ENCODE measurements at places on chromosomes 5 and 9.
A peak's percentile ranks its signal among the peaks of the same experiment; 100 is the strongest.

- DNase-seq, result no peak
Observed at GRCh38 chr9:30732060-30732459, 1652.4 kb upstream of the ACO1 start.

- no peak for DNase-seq
Observed at GRCh38 chr5:9066349-9066748, 479.5 kb downstream of the SEMA5A start.

DNA sequence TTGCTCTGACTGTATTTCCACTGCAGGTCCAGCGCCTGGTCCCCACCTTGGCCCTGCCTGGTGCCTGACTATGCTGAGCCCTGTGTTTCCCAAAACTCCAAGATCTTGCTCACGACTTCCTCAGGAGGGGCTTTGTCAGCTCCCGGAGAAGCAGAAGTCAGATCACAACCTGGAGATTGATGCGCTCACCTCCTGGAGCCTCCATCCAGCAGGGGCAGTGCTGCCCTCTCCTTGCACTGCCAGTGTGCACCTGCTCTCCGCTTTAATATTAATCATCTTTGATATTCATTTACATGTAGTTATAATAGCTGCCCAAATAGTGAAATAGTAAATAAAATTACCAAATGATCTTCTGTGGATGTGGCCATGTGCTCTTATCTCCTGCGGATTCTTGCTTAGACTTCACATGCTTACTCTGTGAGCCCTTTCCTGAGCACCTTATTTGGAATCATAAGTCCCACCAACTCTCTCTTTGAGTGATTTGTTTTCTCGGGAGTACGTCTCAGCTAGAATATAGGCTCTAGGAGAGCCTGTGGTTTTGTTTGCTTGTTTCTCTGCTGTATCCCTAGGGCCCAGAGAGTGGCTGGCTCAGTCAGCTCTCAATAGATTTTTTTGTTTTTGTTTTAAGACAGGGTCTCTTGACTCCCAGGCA is 17.4 kb downstream of the MAML1 start:
- DNase-seq, result no peak

GRCh38 chr5:125491986-125492492 is 745.6 kb upstream of the ZNF608 start:
- DNase-seq, result no peak

DNA sequence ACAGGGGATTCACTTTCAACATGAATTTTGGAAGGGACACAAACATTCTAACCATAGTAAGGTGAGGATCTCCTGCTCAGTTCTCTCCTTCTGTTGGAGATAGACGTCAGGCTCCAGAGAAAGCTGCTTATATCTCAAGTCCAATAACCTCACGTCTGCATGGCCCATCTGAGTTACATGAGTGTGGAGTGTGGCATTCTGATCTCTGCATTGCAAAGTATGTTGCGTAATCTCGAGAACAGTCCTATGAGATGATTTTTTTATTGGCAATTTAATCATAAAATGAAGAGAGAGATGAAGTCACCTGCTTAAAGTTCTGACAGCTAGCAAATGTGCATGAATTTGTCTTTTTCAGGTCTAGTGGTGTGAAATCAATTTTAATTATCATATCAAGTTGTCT is 118.8 kb downstream of the SLC12A2 start:
- DNase-seq, result no peak

GRCh38 chr5:59299006-59299405 is 594.5 kb downstream of the PDE4D start:
- DNase-seq, result no peak

GRCh38 chr5:163760498-163760897 is 255.1 kb downstream of the MAT2B start:
- DNase-seq, result no peak

DNA sequence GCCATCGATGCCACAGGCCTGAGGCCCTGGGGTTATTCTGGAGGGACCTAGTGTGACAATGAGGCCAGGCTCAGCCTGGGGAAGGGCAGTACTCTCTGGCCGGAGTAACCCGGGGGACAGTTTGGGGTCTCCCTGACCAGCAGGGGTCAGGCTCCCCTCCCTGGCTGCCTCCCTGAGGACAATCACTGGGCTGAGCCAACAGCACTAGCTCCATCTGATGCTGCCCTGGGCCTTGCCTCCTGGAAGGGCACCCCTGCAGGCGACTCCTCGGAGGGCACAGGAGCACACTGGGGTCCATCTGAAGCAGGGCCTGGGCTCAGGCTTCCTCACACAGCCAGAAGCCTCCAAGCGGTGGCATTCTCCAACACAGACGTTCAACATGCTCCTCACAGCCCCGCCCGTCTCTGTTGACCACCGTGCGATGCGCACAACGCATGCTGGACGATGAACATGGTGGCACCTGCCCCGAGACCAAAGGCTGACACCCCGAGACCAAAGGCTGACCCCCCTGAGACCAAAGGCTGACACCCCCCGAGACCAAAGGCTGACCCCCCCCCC is 68.3 kb downstream of the ADAMTS2 start:
- no peak for DNase-seq

GRCh38 chr5:175820230-175820629 is 51.1 kb upstream of the CPLX2 start:
- no peak for DNase-seq

DNA sequence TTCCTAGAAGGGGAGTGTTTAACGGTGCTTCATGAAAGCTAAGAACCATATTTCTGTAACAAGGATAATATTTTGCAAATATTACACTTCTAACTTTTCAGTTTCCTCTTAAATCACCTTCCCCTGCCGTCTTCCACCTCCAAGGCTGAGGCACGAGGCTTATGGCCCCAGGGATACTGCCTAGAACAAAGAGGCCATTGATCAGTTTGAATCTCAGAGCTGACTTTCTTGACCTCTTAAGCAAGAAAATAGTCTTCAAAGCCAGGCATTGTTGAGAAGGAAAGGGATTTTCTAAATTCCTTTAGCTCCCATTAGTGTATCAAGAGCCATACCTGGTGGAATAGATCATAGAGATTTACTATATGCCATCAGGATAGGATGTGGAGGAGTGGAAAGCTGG is 566.2 kb downstream of the BNC2 start:
- DNase-seq, result no peak

GRCh38 chr5:141850244-141850768 is 27.9 kb downstream of the PCDH1 start:
- DNase-seq, result peak; percentile 64

DNA sequence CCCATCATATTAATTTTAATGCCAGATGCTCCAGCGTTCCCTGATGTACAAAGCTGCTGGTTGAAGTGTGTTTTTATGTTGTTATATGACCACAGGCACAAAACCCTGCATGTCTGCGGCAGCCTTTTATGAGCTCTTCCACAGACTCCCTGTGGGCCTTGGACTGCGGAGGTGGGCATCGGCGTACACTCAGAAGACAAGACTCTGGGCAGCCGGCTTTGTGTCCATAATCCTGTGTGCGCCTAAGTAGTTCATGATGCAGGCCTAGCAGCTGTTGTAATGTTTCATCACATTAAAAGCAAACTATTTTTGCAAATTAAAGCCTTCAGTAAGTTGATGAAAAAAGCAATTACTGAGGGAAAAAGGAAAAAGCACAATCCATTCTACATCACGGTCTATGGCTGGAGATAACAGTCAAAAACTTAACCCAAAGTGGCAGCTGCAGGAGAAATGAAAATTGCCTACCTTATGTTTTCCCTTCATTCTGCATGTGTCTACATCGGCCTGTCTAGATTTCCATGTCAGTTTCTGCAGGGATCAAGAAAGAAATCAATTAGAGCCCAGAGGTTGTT is 78.8 kb downstream of the SEMA6A start:
- DNase-seq, result no peak

DNA sequence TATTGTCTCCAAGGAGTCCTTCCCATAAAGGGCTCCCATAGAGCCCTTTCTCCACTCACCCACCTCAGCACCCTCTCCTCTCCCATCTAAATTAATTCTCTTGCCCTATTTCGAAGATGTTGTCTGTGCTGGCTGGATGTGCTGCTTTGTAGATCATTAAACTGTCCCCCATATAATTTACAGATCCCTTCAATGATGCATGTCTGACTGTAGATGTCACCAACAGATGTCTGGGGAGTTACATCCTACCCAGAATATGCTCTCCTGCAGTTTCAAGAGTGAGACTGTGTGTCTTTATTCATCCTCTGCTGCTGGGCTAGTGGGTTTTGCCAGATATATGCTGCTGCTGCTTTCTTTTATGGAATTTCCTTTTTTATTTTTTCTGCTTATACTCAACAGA is 351.2 kb downstream of the MLLT3 start:
- no peak for DNase-seq

- no peak for DNase-seq
Observed at GRCh38 chr5:56480078-56480704, 247.1 kb upstream of the ANKRD55 start.
